ENCODE measurements at places on chromosomes 4 and X. TPM values are rescaled to one million over a fixed set of nuclear protein-coding genes. Genes with fewer than 3 reads are reported as not detected.

DNA sequence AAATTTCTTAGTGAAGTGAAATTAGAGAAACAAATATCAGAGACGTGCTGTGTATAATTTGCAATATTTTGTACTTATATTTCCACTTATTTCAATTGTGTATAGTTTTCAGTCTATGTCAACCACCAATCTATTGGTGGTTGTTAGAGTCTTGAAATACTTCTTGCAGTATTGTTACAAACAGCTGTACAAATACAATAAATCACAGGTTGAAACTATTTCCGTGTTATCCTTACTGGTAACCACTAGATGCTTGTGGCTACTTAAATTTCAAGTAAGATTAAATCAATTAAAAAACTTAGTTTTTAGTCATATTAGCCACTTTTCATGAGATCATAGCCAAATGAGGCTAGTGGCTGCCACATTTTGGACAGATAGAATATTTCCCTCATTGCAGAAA is 520.5 kb downstream of the GBA3 start:
- DNase-seq = no peak
- H3K36me3 ChIP-seq = no peaks in the 10 kb centered on the region
- no peak overlapping the region for H3K4me3 ChIP-seq
- H3K4me1 ChIP-seq = no peaks in the 10 kb centered on the region

- H3K4me3 ChIP-seq = peak within 1 kb of the TSS; percentile 87
- peak within 1 kb of the TSS; percentile 96 for H3K27ac ChIP-seq
- peaks cover 50% of the 10 kb centered on the region for H3K4me1 ChIP-seq
These were observed at the start of gene ANKRD37 for GRCh38 chr4:185396724-185397385. ANKRD37 (plus strand) TSS chr4:185396841; CDS start chr4:185396924, 83 bp downstream.

INPP4B gene
- 39.8 TPM for total RNA-seq

DNA sequence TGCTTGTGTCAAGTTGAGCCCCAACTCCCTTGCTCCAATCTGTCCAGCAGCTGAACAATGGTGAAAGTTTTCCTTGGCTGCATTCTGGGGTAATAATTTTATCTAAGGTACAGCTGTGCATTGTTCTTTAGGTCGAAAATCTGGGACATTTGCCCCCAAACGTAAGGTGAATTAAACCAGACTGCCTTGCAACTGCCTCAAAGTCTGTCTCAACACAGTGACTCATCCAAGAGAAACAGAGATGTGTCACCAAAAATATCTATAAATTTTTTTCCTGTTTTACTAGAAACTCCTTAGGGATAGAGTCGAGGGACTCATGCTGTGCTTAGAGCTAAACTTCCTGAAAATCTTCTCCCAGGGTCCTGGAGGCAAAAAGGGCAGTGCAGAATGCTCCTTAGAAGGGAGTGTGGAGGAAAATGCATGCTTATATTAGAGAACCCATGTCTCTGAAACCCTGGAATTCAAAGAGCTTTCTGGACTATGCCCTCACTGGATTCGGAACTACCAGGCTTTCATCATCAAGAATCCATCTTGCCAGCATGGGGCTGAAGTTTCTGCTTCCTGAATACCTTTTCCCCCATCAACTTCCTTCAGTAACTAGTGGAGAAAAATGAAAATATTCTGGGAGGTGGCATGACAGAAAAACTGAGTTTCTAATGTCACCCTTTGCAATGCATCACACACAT is 115.7 kb downstream of the PALLD start:
- H3K27ac ChIP-seq = no peak overlapping the region
- no peak for DNase-seq
- H3K4me1 ChIP-seq = no peaks in the 10 kb centered on the region
- no peaks in the 10 kb centered on the region for H3K36me3 ChIP-seq
- H3K27me3 ChIP-seq = peaks cover 12% of the 10 kb centered on the region

DNA sequence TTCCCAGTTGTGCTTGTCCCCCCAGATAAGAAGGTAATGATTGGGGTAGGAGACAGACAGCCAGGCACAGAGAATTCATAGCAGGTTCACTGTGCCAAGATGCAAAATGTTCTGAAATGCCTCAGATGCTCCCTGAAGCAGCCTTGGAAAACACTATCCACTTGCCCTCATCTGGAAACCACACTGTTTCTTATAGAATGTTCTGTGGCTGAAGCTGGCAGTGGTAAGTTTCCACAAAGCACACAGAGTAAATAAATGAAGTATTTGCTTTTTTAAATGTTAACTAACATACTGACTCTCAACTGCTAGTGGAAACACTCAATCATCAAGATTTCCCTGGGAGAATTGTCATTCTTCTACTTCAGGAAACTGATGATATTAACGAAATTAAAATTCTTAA is 311.4 kb downstream of the PRDM5 start:
- DNase-seq = no peak
- H3K4me3 ChIP-seq = no peak overlapping the region
- no peaks in the 10 kb centered on the region for H3K4me1 ChIP-seq
- no peaks in the 10 kb centered on the region for H3K36me3 ChIP-seq
- no peak overlapping the region for H3K27ac ChIP-seq

- no peaks in the 10 kb centered on the region for H3K36me3 ChIP-seq
- no peak overlapping the region for H3K27ac ChIP-seq
- H3K4me1 ChIP-seq = no peaks in the 10 kb centered on the region
These were observed 880.6 kb upstream of the FRG1 start for GRCh38 chr4:189060104-189060503.

DNA sequence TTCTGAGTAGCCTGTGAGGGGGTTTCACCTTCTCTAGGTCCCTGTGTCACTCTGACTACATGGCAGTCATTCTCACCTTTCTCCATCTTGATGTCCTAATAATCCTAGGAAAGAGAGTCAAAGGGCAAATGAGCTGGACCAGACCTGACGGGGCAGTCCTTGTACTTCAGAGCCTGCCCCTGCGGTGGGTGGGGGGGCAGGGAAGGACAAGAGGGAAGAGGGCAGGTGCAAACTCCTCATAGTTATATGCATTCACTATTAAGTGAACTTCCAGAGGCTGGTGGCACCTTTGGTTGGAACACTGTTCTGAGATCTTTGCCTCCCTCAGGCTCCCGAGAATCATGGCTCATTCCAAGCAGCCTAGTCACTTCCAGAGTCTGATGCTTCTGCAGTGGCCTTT is at the start of gene AWAT1:
TSS of gene AWAT1 (plus strand) at position 301 of the 400 bp plus-strand sequence. CDS start at position 342, 41 bp downstream.
- H3K27ac ChIP-seq = no peak within 1 kb of the TSS
- peaks cover 10% of the 10 kb centered on the region for H3K4me1 ChIP-seq
- H3K36me3 ChIP-seq = no peaks in the 10 kb centered on the region
- H3K27me3 ChIP-seq = no peaks in the 10 kb centered on the region
- DNase-seq = no peak
- H3K4me3 ChIP-seq = no peak within 1 kb of the TSS

DNA sequence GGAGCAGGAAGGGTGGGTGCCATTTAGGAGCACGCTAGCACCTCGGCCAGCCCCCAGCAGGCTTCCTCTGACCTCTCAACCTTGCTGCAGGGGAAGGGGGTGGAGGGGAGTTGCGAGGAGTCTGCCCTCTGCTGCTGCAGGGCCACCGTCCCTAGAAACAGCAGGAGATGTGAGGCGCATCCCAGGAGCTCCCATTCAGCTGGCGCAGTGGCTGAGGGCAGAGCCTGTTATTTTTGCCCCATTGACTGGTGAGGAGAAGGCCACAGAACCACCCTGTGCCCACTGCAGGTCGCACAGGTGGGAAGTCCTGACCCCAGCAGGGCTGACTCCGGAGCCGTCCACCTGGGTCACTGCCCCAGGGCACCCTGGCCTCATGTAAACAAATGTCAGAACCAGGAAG is 8.0 kb downstream of the PDE6B start:
- H3K36me3 ChIP-seq = no peaks in the 10 kb centered on the region
- H3K27ac ChIP-seq = no peak overlapping the region
- no peak for DNase-seq
- H3K4me1 ChIP-seq = no peaks in the 10 kb centered on the region
- H3K27me3 ChIP-seq = no peaks in the 10 kb centered on the region
- H3K4me3 ChIP-seq = no peak overlapping the region

GRCh38 chr4:154184238-154184637 is 307.4 kb downstream of the DCHS2 start:
- no peak overlapping the region for H3K4me3 ChIP-seq
- no peak overlapping the region for H3K27ac ChIP-seq
- no peaks in the 10 kb centered on the region for H3K4me1 ChIP-seq
- no peaks in the 10 kb centered on the region for H3K27me3 ChIP-seq

DNA sequence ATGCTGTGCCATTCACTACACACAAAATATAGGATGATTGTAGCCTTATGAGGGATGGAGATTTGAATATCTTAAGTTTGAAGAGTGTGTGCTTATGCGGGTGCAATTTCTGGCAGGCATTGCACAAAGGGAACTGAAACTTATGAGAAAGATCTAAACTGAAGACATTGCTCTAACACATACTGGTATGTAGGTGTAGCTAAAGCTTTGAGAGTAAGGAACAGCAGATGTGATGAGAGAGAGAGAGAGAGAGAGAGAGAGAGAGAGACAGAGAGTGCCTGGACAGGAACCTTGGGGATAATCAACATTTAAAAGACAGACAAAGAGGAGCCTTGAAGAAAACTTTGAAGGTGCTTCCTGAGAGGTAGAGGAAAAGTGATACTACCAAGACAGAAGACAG is 379.7 kb downstream of the SPRY1 start:
- DNase-seq = no peak
- no peaks in the 10 kb centered on the region for H3K36me3 ChIP-seq
- no peak overlapping the region for H3K27ac ChIP-seq
- H3K4me1 ChIP-seq = peaks cover 2% of the 10 kb centered on the region

DNA sequence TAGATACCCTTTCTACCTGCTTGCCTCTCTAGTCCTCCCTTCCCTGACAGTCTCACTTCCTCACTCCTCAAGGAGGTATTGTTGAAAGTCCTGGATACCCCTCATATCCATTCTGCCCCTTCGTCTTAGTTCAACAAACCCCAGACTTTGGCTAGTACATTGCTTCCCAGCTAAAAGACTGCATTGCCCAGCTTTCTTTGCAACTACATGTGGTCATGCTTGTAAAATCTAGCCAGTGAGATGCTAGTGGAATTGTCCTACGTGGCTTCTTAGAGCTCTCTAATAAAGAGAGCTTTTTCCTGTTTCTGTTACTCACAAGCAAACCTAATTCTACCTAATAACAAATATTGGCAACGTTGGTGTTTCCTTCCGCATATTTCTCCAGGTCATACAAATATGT is 237.9 kb upstream of the PSAPL1 start:
- H3K4me3 ChIP-seq = no peak overlapping the region
- DNase-seq = no peak
- no peaks in the 10 kb centered on the region for H3K4me1 ChIP-seq
- no peaks in the 10 kb centered on the region for H3K36me3 ChIP-seq
- peaks cover 6% of the 10 kb centered on the region for H3K27me3 ChIP-seq

DNA sequence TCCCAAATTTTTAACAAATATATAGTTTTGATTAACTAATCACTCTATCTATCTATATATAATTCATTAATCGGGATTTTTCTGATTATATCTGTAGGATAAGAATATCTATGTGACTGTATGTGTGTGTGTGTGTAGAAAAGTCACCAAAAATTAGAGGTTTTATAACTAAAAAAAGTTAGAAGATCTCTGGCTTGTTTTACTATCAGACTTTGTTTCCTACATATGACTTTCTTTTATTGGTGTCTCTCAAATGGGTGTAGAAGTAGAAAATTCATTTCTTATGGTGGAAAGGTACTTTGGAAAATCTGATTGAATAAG is 26.7 kb upstream of the TMPRSS11D start:
- no peak for DNase-seq
- no peak overlapping the region for H3K4me3 ChIP-seq
- no peak overlapping the region for H3K27ac ChIP-seq
- no peaks in the 10 kb centered on the region for H3K36me3 ChIP-seq
- H3K4me1 ChIP-seq = no peaks in the 10 kb centered on the region

VCX gene
- not detected for total RNA-seq

- H3K4me3 ChIP-seq = no peak overlapping the region
- no peak for DNase-seq
- H3K36me3 ChIP-seq = no peaks in the 10 kb centered on the region
- H3K27me3 ChIP-seq = no peaks in the 10 kb centered on the region
These were observed 388.2 kb downstream of the STIM2 start for GRCh38 chr4:27248829-27249228.

DNA sequence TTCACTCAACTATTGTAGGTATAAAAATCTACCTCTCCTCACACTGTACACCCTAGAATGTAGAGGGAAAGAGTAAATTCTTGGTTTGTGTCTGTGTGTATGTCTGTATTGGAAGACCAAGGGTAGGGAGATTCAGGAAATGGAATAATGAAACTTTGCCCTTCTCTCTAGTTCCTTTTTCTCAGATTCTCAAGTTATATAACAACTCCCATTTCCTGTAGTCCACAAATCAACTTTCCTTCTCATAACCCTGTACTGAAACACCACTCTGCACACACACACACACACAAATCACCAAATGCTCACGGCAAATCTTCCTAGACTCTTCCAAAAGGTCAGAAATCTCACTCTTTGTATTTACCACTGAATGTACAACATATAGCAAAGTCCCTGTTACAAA is 824.5 kb upstream of the DIAPH2 start:
- no peak for DNase-seq
- no peak overlapping the region for H3K4me3 ChIP-seq
- no peaks in the 10 kb centered on the region for H3K36me3 ChIP-seq
- H3K4me1 ChIP-seq = no peaks in the 10 kb centered on the region

DNA sequence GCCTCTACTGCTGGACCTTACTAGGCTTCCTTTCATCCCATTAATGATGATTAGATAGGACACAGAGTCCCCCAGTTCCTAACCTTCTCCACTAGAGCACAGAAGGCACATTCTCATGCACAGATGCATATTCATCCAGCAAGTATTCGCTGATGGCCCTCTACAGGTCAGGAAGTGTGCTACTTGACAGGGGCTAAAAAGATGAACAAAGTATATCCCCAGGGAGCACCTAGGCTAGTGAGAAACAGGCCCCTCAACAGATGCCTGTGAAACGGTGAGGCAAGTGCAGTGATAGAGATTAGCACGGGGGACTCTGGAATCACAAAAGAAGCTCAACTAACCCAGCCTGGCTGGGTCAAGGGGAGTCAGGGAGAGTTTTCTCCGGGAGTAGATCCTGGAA is 95.8 kb downstream of the MGST2 start:
- DNase-seq = no peak
- no peak overlapping the region for H3K27ac ChIP-seq
- H3K4me3 ChIP-seq = no peak overlapping the region
- no peaks in the 10 kb centered on the region for H3K4me1 ChIP-seq

P2RY4 gene
- total RNA-seq = 0.21 TPM

GRCh38 chr4:123916821-123917220 is 520.2 kb downstream of the SPRY1 start:
- DNase-seq = no peak
- no peak overlapping the region for H3K4me3 ChIP-seq
- H3K36me3 ChIP-seq = no peaks in the 10 kb centered on the region

All from activated CD4-positive, alpha-beta T cell treated with anti-CD3 and anti-CD28 coated beads, Interleukin-2, amount 10 ng/mL, durations not matched to agents 24 days and 14 days (primary cell).